ENCODE measurements at places on chromosomes 6 and 20.

DNA sequence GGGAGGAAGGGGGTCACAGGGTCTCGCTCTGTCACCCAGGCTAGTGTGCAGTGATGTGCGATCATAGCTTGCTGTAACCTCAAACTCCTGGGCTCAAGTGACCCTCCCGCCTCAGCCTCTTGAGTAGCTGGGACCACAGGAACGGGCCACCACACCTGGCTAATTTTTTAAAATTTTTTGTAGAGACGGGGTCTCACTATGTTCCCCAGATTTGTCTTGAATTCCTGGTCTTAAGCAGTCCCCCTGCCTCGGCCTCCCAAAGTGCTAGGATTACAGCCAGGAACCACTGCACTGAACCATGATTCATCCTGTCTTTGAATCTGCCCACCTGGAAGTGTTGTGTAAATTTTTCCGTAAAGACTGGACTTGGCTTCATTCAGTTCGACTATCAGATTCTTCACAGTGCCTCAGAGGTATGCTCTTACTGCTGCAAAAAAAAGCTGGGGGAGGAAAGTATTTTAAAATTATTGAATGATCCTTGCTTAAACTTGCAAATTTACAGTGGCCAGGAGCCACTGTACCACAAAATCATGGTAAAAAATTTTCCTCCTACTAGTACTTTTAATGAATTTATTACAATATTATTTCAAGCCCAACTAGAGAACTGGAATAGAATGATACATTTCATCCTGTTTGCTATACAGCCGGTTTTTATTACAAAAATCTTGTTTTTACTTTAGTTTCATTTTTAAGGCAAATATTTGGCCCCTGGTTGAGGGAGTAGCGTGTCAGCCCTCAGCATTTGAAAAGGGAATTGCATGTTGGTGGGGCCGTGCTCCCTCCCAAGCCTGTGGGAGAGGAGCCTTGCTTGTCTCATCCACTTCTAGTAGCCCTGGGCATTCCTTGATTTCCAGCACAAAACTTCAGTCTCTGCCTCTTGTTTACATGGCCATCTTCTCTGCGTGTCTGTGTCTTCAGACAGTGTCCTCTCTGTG is 202.5 kb upstream of the SGK1 start:
- DNase-seq, result no peak

DNA sequence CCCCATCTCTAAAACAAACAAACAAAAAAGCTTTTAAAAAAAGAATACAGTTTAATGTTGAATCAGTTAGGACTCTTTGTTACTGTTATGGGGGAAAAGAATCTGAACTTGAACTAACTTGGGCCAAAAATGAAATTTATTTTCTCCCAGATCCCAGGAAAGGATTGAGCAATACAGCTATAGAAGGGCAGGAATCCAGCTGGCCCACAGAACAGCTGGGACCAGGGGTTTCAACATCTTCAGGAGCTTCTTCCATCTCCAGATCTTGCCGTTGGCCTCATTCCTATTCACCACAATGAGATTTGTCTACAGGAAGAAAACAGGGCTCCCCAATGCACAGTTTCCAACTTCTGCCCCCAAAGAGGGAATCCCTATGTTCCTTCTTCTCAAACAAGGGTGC is 43.2 kb upstream of the AKAP12 start:
- no peak for DNase-seq

GRCh38 chr6:18454446-18454845 is 67.3 kb downstream of the RNF144B start:
- DNase-seq, result no peak

- no peak for DNase-seq
Measured at GRCh38 chr6:36127462-36128016, 2.8 kb upstream of the MAPK13 start.

DNA sequence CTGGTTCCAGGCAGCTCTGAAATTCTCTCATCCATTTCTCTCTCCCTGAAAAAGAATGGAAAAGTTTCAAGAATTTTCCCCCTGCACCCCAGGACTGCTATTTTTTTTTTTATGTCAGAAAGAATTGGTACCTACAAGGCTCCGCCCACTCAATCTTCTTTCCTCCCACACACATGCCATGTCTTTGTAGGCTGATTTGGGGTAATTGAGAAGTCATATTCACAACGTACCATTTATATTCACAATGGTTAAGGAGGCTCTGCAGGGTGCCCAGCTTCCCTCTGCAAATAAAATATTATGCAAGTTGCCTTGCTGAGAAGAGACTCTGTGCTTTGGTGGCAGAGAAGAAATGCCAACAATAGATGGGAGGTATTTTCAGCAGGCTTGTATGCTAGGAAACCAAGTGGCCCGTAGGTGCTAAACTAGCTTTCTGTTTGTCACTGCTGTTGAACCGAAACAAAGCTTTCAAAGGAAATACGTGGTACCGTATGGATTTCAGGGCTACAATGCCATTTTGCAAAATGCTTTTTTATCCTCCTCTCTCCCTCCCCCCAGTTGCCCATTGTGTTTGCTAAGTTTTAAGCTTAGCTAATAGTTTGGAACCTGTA is 150.0 kb downstream of the PHACTR1 start:
- no peak for DNase-seq

- no peak for DNase-seq
Measured at GRCh38 chr20:24730750-24731149, 218.3 kb upstream of the CST7 start.

DNA sequence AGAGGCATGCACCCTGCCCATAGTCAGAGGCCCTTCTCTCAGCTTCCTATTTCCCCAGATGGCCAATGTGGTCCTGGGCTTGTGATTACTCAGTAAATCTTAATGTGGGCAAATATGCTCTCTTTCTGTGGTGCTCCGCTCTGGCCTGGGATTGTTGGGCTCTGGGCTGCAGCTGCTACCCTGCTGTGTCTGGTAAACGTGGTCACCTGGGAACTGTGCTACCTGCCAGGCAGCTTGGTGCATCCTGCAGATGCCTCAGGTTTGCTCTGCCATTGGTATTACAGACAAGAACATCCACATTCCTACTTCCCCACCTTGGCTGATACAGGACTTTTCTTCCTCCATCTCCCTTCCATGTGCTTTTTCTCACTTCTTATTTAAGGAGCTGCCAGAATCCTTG is 611.5 kb upstream of the IMPG1 start:
- no peak for DNase-seq

GRCh38 chr20:47406849-47407682 is 50.6 kb upstream of the ZMYND8 start:
- DNase-seq, result no peak

DNA sequence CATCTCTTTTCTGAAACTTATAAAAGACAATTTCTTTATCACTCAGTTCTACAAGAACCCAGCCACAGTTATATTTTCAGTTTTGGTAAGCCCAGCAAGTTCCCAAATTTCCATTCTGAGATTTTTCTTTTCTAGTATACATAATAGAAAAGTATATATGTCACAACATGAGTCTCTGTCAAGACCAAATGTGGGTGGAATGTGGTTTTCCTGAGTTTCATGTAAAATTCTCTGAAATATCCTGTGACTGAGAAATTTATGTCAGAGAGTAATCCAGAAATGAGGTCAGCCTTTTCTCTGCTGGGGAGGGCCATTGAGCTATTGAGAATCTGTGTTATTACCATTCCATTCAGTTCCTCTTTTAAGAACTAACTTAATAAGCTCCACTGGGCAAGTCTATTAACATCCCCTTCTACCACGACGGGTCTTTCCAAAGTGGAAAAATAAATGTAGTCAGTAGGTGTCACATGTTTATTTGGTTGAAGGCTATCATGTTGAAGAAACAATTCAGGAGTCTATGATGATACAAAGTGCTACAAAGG is 100.7 kb upstream of the HMGN3 start:
- DNase-seq, result no peak

DNA sequence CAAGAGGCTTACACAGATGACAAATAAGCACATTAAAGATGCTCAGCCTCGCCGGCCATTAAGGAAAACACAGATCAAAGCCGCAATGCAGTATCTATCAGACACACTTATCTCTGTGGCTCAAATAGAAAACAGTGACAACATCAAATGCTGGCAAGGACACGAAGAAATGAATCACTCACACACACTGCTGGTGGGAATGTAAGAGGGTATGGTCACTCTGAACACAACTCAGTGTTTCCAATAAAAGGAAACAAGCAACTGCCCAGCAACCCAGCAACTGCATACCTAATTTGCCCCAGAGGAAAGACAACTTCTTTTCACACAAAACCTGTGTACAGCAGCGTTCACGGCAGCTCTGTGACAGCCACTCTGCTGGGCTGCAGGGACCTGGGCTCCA is 155.8 kb downstream of the WDR27 start:
- DNase-seq, result no peak

DNA sequence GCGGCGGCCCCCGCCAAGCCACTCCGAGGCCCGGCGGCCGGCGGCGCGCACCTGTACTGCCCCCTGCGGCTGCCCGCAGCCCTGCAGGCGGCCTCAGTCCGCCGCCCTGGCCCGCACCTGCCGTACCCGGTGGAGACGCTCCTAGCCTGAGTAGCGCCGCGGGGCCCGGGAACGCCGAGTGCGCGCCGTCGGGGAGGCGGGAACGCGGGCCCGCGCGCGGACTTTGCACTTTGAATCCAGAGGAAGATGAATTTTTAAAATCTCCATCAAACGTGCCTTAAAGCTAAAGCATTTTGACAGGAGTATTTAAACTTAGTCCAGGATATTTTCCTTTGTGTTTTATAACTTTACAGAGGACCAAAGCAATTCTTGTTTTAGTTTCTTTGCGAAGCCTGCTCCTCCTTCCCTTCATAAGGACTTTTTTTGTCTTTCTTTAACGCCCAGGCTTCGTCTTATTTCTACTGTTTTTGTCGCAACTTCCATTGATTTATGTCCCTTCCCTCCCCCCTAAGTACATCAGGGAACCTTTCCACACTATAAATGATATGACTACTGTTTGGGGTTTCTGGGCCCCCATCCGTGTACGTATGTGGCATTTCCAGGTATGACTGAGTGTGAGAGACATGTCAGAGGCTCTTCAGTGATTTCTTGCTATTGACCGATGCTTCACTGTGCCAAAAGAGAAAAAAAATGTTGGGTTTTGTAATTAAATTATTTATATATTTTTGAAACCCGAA is 2.0 kb downstream of the FOXQ1 start:
- no peak for DNase-seq

DNA sequence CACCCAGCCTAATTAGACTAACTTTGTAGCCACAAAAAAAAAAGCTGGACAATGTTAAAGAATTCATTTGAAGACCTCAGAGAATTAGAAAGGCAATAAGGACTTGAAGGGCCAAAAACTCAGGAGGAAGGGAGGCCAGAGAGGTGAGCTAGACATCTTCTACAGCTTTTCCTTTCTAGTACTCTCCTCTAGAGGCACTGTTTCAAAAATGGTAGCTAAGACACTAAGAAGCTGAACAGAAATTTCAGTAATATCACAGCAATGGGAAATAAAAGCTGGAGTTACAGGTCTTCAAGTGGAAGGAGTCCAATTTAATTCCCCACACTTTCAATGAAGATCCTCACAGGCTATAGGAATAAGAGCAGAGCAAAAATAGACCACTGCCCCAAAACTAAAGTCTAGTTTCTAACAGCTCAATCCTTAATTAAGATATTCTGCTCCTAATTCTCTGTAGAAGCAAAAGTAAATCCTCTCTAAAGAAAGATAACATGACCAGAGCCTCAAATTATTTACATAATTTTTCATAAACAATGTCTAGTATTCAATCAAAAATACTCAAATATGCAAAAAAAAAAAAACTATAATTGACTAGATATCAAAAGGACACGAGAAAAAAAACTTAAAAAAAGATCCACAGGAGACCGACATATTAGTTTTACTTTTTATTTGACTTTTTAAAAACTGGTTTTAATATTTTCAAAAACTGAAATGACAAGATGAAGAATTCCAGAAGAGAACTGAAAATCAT is 63.7 kb downstream of the RNGTT start:
- no peak for DNase-seq

DNA sequence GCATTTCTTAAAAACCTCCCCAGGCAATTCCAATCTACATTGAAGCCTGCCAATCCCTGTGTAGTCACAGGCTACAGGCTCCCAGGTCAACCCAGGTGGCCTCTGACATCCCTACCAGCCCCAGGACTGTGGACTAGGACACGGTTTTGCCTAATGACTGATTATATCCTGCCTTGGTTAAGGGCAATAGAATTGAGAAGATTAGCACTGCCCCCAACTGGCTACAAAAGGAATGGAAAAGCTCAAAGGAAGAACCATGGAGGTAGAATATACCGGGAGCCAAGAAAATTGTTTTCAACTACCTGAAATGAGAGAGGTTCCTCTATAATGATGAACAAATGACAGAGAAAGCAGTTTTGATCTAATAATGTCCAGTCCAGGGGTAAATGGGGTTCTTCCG is 421.1 kb upstream of the AGPAT4 start:
- DNase-seq, result peak; percentile 25

DNA sequence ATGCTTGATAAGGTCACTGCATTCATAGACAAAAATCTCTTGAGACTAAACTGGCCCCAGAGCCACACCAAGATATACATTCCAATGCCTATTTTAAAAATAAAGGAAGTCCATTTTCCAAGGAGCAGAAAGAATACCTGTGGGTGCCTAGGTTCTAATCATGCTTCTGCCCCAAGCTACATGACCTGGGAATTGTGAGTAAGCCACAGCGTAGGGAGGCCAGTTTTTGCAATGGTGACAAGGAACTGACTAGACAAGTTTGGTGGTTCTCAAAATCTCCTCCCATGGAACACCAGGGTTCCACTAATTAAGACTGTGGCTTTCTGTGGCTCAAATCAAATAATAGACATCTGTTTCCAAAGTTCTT is 83.3 kb downstream of the GMDS start:
- DNase-seq, result no peak

- no peak for DNase-seq
Measured at GRCh38 chr6:157905590-157906342, 75.9 kb upstream of the SYNJ2 start.

All from BE2C (cell line).